ENCODE measurements at places on chromosomes 3 and 15.

- DNase-seq: peak; percentile 46
Observed at GRCh38 chr3:24160424-24161095, 215.5 kb downstream of the NR1D2 start.

- no peak for DNase-seq
Observed at GRCh38 chr3:159301961-159302360, 500.1 kb downstream of the MFSD1 start.

DNA sequence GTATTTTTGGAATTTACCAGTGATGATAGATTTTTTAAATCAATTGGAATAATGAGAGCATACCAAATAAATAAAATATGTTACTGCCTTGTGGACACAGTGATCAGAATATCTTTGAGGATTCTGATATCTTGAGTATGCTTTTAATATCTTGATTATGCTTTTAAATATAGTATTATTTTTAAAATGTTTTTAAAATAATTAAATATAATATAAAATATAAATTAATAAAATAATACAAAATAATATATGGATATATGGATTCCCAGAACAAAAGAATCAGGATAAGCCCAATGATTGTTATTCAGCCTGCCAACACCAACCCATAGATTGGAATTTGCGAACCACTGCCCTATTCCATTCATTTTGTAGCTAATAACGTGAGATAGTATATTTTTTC, 91.9 kb upstream of the MLF1 start:
- DNase-seq: no peak

GRCh38 chr3:170383567-170383966, 26.1 kb downstream of the SKIL start:
- DNase-seq: peak; percentile 77

- DNase-seq: no peak
Observed at GRCh38 chr15:80565398-80565797, 129.7 kb upstream of the ABHD17C start.

GRCh38 chr3:160257606-160258005, 32.4 kb downstream of the C3orf80 start:
- no peak for DNase-seq

- DNase-seq: peak; percentile 70
Observed at GRCh38 chr15:65862682-65863081, 6.6 kb upstream of the RAB11A start.

- peak; percentile 66 for DNase-seq
Observed at GRCh38 chr3:98577178-98577895, 16.1 kb downstream of the CPOX start.

DNA sequence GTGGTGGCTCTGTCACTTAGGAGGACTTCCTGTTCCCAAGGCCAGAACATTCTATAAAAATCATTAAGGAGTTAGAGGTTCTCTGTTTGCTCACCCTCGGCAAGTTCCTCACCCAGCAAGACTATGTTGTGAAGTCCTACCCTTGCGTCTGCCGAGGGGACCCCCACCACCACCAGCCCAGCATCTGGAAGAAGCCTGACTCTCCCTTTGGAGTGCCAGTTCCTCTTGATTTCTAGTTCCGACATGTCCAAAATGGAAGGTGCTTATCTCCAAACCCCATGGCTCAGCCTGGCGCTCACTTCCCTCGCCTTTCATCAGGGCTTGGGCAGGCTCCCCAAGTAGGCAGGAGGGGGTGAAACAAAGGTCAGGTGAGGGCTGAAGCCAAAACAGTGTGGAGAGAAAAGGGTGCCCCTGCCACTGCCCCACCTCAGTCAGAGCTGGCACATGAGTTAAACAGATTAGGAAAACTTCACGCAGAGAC, 41.0 kb downstream of the BHLHE40 start:
- DNase-seq: no peak

- no peak for DNase-seq
Observed at GRCh38 chr15:50024281-50024680, 94.8 kb downstream of the ATP8B4 start.

DNA sequence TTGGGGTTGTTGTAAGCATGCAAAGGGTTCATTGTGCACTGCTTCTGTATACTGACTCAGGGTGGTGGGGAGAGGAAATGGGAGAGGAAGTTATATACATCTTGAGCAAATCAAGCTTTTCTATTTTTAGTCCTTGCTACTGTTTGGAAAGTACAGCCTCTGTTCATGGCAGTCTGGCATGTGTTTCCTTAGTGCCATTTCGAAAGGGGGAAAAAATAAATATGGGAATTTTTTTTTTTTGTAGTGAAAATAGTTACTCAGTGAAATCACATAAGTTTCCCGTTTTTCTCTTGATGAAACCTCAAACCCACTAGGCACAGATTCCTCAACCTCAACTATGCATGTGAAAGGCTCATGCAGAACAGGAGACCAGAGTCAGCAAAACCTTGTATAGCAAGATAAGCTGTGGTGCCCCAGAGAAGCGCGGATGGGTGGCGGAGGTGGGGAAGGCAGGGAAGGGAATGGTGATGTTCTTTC, 353.3 kb downstream of the LPP start:
- DNase-seq: peak; percentile 85

GRCh38 chr3:15055019-15055557, 10.0 kb downstream of the MRPS25 start:
- DNase-seq: peak; percentile 57

DNA sequence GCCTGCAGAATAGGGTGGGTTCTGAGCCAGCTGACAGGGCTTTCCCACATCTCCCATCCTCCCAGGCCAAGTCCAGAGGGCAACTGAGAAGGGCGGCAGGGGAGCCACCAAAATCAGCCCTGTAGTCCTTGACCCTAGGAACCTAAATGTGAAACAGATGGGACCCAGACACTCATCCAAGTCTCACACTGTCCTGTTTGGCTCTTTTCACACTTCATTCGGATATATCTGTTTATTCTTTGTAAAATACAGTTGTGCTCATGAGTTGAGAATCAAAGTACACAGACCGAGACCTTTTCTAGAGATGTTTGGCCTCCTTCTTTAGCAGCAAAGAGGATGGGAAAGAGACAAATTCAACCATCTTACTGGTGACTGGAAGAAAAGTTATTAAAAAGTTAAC, 348.4 kb downstream of the MECOM start:
- no peak for DNase-seq

DNA sequence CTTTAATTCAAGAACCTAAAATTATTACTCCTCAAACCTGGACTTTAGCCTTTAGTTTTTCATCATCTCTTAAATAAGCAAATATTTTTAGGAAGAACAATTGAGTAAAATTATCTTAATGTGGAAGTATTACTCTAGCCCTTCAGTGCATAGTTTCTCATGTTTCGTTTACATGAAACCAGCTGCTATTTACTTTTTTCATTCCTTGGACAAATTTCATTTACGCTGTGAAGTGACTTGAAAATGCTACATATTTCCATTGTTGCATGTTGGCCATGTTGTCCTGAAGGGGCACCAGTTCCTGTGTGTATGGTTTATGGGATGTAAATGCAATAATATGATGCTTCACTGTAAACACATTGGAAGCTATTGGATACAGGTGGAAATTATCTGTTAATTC, 49.9 kb downstream of the SLC25A26 start:
- DNase-seq: no peak

- DNase-seq: no peak
Observed at GRCh38 chr3:182802413-182803390, 9.4 kb downstream of the ATP11B start.

GRCh38 chr3:65660000-65660598, 378.6 kb downstream of the MAGI1 start:
- no peak for DNase-seq

DNA sequence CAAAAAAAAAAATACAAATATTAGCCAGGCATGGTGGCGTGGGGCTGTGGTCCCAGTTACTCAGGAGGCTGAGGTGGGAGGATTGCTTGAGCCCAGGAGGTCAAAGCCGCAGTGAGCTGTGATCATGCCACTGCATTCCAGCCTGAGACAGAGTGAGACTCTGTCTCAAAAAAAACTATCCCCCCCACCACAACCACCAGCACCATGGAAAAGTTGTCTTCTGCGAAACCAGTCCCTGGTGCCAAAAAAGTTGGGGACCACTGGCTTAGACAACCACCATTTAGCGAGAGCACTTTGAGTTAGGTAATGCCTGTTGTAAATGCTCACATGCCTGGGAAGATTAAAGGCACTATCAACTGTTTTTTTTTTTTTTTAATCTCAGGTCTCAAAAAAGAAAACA, 15.4 kb downstream of the ARHGAP31 start:
- no peak for DNase-seq

GRCh38 chr3:71226565-71227269, 356.8 kb downstream of the FOXP1 start:
- peak; percentile 25 for DNase-seq

- no peak for DNase-seq
Observed at GRCh38 chr3:187063286-187064121, 75.8 kb downstream of the RPL39L start.

DNA sequence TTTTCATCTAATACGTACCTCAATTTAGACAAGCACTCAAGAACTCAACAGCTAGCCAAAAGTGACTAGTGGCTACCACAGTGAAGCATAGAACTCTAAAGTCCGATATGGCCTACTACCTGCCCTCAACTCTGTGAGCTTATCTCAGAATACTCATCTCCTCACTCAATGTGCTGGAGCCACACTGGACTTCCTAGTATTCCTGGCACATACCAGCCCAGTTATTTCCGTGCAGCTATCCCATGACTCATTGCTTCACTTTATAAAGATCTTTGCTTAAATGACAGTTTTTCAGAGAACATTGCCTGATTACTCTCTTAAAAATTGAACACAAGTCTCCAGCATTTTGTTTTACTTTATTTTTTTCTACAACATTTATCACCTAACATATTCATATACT, 524.7 kb downstream of the PYDC2 start:
- DNase-seq: no peak

- DNase-seq: peak; percentile 40
Observed at GRCh38 chr15:83475551-83475950, 28.4 kb downstream of the SH3GL3 start.

DNA sequence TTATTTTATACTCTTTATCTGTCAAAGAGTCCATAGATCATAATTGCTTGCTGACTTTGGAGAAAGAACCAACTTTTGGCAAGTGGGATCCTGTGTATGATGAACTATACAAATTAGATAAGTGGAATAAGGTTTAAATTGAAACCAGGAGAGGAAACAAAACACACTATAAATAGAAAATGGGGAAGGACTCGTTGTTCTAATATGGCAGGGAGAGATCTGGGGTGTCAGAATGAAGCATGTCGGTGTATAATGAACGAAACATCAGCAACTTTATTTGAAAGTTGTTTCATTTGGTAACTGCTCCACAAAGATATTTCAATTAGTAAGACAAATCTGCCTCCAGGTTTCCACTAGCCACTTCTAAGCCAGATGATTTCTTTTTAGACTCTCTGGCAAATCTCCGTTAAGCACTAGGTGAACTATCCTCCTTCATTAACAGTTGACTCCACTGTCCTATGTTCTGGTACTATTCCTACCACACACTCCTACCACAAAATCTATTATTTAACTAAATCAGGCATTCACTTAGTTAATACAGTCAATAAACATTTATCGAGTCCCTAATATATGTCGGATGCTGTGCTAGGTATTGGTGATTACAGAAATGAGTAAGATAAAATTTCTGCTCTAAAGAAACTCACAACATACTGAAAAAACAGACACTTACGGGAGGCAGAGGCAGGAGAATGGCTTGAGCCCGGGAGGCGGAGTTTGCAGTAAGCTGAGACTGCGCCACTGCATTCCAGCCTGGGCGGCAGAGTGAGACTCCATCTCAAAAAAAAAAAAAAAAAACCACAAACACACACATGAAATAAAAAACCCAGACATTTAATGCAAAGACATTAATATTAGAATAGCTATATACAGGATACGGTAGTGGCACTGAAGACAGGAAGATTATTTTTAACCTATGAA, 20.1 kb downstream of the SLC15A2 start:
- DNase-seq: peak; percentile 9

DNA sequence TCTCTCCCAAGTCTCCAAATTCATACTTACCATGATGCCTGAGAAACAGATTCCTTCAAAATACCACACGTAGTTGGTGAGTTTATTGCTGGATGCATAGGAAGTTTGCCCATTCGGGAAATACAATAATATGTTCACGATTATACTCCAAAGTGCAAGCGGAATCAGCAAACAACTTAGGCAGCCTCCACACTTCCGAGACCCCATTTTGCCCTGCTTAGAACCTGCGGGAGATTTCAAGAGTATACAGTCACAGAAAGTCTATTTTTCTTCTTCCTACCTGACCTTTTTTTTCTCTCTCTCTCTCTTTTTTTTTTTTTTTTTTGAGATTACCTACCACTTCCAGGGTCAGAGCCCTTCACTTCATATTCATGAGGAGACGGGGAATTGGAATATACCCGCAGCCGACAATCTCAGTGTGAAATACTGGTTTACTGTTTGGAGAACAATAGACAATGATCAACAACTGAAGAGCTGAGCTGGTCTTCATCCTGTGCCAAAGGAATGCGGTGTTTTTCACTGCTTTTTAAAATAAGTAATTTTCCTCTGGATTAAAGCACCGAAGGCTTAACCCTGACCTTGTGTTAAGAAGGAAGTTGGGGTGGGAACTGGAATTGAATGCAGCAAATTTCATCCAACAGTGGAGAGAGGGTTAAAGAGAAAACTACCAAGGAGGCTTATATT, at the start of gene TM4SF18:
TM4SF18 (minus strand) TSS at position 461 of the 684 bp plus-strand sequence; CDS start at position 207, 254 bp downstream.
- no peak for DNase-seq

GRCh38 chr15:63040954-63041353, 1.6 kb upstream of the TPM1 start:
- no peak for DNase-seq

GRCh38 chr15:48177383-48177765, 721 bp downstream of the MYEF2 start:
- peak; percentile 68 for DNase-seq

- peak; percentile 65 for DNase-seq
Observed at GRCh38 chr3:17678116-17678741, 64.2 kb downstream of the TBC1D5 start.

DNA sequence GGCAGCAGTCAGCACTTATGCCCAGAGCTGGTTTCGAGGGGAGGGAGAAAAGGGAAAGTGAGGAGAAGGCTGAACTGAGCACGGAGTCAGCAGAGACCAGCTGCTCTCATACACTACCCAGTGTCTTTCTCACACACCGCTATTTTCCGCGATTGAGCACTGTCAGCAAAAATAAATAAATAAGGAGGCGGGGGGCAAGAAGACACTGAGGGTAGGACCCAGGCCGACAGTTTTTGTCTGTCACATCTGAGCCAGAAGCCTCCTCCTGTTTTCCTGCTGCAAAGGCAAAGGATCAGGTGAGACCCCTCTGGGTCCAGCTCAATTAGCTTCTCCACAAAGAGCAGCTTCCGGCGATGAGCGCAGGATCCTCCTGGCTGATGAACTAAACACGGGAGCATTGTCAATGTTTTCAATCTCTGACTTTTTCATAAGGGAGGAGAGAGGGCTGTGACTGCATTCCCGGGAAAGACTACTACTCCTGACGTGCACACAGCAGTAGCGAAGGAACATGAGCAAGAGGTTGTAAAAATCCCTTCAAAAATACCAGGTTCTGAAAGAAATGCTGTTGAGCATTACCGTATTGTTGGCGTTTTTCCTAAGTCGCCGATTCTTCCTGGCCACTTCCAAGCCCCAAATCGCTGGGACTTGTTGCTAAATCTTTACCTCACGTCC, 1.3 kb downstream of the FRMD5 start:
- peak; percentile 64 for DNase-seq

Data from GM23248 (cell line).